ENCODE measurements at places on chromosomes 2 and 18.

DNA sequence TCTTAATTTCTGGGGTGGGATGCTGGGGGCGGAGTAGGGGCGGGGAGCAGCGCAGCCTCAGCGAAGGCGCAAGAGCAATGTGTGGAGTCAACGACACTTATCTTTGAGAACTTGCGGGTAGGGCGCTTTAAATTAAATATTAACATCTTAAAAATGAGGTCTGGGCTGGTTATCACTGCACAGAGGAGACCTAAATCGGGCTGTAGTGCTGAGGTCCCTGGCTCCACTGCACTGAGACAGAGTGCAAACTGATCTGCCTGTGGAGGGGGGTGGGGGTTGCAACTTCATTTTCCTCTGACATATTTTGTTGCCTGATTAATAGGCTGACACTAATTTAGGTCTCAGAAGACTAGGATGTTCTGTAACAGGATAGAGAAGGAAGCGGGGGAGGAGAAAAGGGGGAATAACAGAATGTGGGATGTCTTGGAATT, 253.0 kb upstream of the FANCL start:
- no peak for DNase-seq

- no peak for DNase-seq
Measured at GRCh38 chr2:239818531-239819011, 206.6 kb downstream of the NDUFA10 start.

DNA sequence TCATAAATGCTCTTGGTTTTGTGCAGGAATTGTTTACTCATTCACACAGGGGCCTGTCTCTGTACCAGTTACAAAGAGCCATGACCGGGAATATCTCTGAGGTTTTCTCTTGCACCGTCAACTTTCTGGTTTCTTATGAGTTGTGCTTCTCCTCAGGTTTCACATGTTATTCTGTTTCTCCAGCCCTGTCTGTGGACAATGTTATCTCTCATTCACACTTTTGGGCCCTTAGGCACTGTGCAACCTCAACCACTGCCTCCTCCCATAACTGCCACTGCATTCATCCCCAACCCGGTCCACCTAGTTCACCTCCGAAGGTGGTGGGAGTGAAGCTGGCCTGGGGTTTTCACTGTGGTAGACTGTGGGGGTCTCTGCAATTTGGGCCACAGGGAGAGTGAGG, 22.5 kb upstream of the NEDD4L start:
- no peak for DNase-seq

DNA sequence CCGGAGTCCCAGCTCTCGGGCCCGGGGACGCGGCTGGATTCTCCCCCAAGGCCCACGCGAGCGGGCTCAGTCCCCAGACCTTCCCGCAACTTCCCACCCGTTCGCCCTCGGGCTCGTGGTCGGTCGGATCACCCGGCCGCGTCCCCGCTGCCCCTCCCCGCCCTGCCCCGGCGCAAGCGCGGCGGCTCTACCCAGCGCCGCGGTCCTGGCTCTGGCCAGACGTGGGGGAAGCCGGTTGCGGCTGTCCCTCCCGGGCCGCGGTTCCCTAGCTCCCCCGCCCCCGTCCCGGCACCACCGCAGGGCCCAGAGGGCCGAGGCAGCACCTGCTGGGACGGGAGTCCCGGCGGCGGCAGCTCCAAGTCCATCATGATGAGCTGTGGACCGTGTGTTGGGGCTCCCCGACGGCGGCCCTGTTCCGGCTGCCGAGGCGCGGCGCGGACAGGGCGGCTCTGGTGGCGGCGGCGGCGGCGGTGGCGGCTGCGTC, 276 bp downstream of the NFE2L2 start:
- peak; percentile 22 for DNase-seq

DNA sequence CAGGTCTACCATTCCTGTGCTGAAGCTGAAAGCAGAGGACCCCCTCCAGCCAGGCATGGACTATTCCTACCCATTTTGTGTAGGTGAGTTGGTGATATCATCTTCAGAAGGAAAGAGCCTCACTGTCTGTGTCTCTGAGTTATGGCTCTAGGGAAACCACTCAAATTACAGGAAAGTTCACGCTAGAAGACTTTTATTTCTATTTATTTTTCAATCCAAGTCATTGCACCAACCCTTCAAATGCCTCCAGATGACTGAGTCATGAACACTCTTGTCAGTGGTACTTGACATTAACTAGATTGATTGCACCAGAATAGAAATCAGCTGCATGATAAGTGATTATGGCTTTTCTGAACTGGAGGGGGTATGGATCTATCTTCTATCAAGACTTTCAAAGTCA, 338.4 kb downstream of the MBD2 start:
- no peak for DNase-seq

- DNase-seq: no peak
Measured at GRCh38 chr2:16664052-16664731, 1.4 kb downstream of the CYRIA start.

DNA sequence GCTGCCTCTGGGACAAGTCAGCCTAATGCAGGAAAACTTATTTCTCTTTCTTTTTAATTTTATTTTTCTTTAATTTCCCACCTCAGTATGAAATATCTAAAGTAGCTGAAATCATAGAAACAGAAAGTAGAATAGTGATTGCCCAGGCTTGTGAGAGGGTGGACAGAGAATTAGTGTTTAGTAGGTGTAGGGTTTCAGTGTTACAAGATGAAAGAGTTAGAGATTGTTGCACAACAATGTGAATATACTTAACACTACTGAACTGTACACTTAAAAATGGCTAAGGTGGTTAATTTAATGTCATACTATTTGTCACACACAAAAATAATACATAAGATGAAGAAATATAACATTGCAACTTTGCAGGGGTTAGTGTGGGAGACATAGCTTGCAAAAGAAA, 80.8 kb downstream of the NAT8 start:
- no peak for DNase-seq

DNA sequence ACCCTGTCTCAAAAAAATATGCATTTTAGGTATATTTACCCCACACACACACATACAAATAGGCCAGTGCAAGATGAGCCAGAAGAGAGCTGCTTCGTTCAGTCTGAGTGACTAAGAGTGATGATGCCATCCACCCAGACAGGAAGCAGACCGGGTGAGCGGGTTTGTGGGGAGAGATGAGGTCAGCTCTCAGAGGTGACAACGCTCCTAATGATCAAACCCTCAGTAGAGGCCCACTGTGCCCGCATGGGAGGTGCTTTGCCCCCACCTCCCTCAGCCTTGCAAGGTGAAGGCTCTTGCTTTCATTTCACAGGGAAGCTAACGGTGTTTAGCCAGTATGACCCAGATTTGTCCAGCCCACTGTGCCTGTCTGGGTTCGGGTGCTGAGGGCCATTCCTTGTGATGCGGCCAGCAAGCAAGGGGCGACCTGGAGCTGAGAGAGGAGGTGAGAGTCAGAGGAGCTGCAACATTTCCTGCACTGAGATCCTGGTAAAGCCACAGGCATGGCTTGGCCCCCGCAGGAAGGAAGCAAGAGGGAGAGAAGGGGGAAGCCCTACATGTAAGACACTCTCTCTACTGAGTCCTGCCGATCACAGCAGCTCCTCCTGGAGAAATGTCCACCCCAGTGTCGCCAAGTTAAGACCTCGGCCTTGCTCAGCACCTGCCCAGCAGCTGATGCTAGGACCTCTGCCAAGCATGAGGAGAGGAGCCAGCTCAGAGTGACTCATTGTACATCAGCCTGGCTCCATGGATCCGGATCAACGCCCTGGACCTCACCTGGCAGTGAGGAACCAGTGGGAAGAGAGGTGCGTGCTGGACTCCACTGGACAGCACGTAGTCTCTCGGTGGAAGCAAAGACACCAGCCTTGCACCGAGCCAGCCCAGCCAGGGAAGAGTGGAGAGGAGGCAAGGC, 37.0 kb downstream of the NIFK start:
- peak; percentile 75 for DNase-seq

GRCh38 chr18:32714571-32715148, 58.2 kb downstream of the KLHL14 start:
- DNase-seq: no peak

GRCh38 chr2:100142393-100142792, at the start of gene AFF3:
Gene AFF3, minus strand, starts transcription at chr2:100142590. Its CDS starts 38,136 bp downstream, at chr2:100104454.
- peak; percentile 5 for DNase-seq

GRCh38 chr2:20992201-20992711, 51.6 kb downstream of the APOB start:
- no peak for DNase-seq

DNA sequence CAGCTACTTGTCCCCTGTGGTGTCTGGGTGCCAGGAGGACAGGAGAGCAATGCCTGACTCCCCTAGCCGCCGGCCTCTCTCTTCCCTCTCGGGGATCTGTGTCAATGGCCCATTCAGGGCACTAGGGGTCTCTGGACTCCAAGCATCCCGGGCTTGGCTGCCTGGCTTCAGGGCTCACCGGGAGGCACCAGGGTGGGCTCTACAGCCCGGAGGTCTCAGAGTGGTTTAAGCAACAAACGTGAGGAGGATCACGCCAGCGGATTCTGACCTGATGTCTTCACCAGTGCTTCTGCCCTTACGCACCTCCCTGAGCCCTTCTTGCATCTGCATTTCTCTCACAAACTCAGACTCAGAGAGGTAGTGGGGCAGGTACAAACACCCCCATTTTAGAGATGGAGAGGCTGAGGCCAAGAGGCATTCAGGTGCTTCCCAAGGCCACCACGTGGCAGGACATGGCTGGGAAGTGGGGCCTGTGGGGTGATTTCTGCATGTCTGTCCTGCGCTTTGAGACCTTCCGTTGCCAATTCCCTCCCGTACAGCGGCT, 243.0 kb downstream of the CELF4 start:
- no peak for DNase-seq

DNA sequence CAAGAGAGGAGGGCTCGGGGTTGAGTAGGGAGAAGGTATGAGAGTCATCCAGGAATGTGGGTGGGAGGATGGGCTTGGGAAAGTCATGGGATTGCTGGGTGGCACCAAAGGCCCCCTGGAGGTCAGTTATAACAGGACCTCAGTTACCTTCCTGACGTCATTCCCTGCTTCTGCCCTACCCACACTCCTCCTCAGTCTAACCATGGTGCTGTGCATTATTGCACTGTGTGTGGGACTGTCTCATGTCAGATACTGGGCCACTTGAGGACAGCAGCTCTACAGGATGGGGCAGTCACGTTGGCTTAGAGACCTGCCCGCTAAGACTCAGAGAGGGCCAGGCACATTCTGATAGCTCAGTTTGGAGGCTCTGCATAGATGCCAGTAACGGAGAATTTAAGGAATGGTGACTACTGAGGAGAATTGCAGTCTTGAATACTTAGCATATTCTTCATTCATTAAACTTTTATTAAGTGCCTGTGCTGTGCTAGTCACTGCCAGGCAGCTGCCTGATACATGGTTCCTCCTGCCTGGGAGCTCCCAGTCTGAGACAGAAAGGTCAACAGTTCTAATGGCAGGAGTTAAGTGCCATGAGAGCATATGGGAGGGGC, 90.5 kb downstream of the LAMA3 start:
- DNase-seq: no peak

DNA sequence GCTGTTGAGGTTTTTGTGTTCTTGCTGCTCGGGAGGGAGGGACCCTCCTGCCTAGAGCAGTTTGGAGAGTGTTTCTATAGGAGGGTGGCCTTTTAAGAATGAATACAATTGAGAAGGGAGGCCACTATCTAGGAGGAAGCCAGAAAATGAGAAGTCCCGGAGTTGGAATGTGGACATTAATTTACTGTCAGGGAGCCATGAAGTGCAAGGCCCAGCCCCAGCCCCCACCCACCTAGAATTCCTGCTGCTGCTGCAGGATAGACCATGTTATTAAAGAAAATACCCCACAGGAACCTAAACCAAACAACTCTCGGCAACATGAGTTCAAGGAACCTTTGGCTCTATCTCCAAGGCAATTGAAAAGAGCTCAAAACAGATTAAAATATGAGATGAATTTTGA, 46.0 kb downstream of the ZBTB7C start:
- DNase-seq: no peak

- DNase-seq: no peak
Measured at GRCh38 chr2:61288070-61288841, 126.3 kb downstream of the C2orf74 start.

- no peak for DNase-seq
Measured at GRCh38 chr2:110116033-110116710, 550 bp upstream of the MALL start.

DNA sequence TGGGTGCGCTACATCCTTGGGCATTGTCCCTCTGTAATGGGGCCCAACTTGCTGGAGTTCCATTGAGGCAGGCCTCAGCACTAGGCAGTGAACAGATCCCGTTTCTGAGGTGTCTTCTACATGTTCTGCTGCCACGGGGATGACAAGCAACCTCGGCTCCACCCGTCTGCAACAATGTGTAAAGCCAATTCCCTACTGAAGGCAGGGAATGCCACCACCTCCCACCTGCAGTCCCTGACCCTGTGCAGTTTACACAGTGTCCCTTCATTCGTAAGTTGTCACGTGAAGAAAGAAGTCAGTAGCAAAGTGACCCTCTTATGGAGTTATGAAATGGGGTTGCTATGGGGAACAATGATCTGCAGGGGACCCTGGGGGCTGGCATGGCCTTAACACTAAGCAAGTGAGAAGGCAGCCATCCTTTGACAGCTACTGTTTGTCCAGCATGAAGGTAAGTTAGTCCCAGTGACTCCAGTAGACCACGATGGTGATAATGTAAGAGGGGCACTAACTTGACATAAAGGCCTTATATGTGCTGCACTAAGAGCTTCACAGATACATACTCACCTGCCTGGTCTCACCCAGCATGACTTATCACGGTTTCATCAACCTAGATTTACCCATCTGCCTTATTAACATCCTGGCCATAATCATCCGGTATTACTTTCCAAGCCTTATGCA, 130.6 kb upstream of the ZSWIM2 start:
- DNase-seq: no peak

DNA sequence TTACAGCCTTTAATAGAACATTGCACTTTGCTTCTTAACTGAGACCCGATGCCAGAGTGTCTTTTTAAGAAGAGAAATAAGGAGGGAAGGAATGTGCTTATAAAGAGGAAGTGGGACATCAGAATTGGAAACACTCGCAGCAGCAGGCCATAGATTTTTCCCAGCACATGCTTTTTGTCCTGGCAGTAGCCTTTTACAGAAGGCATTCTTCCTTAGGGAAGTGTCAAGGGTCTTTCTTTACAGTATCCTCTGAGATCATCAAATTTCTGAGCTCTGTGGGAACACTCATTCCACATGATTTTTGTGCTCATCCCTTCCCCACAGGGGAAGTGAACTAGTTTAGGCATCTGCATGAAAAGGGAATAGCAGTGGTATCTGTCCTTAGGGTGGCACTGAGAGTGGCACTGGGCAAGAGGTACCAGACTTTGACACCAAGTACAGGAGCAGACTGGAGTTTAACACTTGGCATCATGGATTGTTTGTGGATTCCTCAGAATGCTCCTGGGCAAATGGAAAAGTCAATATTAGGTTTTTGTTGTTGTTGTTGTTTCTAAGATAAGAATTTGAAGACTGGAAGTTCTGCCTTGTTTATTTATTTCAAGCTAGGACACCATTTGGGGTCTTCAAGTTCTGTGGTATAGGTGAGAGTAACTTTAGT, 4.1 kb downstream of the MYO1B start:
- no peak for DNase-seq

DNA sequence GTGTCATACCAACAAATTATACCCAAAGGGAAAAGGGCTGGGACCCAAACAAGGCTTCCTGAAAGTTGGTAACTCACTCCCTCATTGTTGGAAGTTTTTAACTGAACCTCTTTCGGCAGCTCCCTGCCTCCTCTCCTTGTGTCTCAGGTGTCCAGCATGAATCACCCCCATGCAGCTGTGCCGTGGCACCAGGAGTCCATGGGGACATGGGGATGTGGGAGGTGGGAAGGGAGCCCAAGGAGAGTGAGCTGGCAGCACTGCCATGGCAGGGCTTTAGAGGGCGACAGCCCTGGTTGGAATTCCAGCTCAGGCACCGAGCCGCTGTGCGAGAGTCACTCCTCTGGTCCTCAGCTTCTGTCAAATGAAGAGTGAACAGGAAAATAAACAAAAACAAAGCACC, 12.5 kb upstream of the GYPC start:
- no peak for DNase-seq

Measured in activated T-cell treated with anti-CD3 and anti-CD28 coated beads for 4 hours (primary cell).